ENCODE measurements at places on chromosomes 12 and 14.

- DNase-seq = peak; percentile 68
Measured at GRCh38 chr14:79742142-79742541, 469.2 kb downstream of the DIO2 start.

- no peak for DNase-seq
Measured at GRCh38 chr14:103043257-103044015, 13.9 kb downstream of the CDC42BPB start.

GRCh38 chr12:131971226-131971625 is 21.5 kb downstream of the EP400 start:
- DNase-seq = no peak

DNA sequence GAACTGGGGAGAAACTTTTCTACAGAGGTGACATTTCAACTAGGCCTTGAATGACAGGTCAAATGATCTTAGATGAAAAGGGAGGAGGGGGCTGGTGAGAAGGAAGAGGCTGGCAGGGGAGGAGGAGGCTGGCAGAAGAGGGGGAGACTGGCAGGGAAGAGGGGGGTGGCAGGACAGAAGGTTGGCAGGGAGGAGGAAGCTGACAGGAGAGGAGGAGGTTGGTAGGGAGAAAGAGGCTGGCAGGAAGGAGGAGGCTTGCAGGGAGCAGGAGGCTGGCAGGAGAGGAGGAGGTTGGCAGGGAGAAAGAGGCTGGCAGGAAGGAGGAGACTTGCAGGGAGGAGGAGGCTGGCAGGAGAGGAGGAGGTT is 63.4 kb upstream of the PPP4R3A start:
- no peak for DNase-seq

DNA sequence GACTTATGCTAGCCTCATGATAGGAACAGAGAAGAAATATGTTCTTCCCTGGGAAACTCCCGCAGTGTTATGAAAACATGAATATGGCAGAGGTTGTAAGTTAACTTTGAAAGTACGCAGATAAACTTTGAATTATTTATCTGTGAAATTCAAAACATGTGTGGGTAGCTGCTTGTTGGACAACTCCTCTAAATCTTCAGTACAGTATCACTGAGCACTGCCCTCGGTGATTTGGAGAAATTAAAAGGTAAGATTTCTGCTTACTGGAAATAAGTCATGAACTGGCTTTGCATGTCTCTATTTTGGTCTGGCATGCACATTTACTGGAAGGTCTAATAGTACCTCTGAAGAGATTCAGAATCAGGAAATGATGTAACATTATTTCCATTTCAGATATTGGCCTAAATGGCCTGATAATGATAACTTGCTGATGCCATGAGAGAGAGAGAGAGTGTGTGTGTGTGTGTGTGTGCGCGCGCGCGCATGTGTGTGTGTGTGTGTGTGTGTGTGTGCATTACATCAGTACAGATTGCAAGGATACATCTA is 1441.9 kb upstream of the FLRT2 start:
- DNase-seq = no peak

DNA sequence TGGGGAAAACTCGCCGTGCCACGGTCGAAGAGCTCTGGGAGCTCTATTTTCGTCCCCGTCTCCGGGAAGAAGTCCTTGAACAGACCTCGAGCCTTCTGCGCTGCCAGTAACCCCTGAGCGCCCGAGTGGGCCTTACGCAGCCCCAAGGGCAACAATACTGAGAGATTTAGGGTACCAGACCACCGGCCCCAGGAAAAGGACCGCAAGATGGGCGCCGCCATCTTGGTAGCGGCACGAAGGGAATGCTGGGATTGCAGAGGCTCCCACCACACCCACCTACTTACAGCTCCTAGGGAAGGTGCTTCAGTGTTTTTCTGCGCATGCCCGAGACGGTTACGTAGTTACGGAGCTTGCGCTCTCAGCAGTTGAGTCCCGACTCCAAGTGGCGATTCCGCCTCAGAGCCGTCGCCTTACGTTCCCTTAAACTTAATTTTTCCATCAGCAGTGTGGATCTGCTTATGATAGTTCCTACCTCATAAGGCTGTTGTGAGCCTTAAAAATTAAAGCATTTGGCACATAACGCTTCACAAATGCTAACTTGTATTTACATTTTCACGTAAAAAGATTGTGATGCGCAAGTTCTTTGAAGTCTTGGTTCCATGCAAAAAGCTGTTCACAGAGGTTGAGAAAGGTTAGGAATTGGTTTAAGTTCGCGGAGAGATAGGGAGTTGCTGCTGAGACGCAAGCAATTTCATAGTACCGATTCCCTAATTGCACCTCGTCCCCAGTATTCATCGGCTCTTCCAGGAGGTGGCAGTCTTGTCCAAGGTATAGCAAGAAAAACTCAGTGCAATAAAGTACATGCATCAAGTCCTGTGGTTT is at the start of gene YARS2:
TSS of gene YARS2 (minus strand) at position 244 of the 822 bp plus-strand sequence. CDS start at position 221, 23 bp downstream.
- DNase-seq = peak; percentile 97

GRCh38 chr14:47150267-47150666 is 498.7 kb upstream of the RPL10L start:
- DNase-seq = no peak

DNA sequence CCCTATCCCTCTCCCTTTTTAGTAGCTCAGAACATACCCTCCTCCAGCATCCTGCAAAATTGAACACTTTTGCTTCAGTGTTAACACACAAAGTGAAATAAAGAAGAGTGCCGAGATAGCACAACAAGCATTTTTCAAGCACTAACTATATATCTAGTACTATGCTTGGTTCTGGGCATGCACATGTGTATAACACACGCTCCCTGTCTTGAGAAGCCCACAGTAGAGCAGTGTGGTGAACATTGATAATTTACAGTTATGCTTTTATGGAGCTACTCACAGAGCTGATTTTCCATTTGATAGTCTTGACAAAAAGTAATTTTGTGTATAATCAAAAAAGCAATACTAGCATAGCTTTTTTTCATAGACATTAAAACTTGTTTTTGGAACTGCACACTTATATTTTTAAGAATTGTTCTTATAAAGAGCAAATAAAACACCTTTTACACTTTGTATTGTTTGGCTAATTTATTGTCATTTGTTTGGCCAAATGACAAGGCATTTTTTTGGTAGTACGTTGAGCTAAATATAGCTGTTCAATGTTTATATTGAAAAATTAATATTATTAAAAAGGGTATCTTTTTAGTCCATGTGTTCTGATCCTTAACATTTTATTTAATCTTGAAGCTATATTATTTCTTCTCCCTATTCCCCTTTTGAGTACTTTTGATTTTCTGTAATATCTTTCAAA is 39.7 kb downstream of the LEMD3 start:
- no peak for DNase-seq

DNA sequence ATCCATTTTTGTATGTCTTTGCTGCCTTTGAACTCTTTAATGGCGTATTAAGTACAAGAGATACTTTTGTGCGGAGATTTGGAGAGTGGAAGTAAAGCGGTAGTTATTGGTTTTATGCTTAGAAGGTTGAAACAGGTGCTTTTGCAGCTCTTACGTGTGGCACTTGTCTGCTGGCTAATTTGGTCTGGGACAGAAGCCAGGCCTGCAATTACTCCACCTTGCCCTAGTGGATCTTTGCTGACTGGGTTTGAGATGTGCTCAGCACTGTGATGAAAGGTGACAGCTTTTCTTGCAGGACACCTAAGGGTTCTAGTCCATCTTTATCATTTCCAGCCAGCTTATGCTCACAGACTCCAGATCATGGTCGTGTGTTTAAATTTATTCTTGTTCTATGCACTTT is 252.5 kb downstream of the RPL10L start:
- no peak for DNase-seq

GRCh38 chr14:90551070-90551704 is 154.4 kb downstream of the CALM1 start:
- DNase-seq = no peak

DNA sequence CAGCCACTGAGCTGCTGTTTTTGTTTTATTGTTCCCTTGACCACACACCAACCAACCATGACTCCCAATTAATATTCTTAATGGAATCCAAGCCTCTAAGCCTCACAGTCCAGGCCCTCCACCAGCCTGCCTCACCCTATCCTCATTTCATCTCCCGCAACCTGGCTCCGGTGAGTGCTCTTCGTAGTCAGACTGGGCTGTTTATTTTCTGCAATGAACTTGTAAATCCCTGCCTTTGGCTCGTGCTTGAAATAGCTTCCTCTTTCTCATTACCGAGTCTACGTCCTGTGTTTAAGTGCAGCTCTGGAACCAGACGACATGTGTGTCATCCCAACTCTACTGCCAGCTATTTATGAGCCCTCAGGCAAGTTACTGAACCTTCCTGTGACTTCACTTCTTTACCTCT is 12.4 kb upstream of the ETFBKMT start:
- no peak for DNase-seq

DNA sequence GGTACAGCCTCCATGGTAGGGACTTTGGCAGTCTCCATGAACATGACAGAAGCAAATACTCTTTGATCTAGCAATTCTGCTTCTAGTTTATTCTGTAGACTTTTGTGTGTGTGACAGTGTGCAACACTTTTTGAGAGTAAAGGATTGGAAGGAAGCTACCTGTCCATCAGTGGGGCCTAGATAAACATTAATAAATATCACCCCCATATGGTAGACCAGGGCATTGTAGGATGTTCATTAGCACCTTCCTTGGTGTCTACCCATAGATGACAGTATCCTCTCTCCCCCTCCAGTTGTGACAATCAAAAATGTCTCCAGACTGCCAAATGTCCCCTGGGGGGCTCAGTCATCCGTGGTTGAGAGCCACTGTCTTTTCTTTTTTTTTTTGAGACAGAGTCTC is 10.8 kb downstream of the SNRNP35 start:
- DNase-seq = no peak

DNA sequence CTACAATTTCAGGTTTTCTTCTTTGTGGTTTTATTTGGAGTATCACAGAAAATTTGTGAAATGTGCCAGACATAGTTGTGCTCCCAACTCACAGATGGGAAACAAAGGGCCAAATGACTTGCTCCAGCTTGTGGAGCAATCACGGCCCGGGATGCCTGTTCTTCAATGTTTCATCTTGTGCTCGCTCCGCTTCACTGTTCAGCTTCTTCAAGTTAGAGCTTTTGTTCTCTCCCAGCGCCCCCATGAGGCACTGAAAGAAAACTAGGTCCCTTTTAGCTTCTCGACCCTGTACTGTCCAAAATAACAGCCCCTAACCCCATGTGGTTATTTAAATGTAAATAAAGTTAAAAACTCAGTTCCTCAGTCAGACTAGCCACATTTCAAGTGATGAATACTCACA is 187.9 kb upstream of the STXBP6 start:
- DNase-seq = no peak

DNA sequence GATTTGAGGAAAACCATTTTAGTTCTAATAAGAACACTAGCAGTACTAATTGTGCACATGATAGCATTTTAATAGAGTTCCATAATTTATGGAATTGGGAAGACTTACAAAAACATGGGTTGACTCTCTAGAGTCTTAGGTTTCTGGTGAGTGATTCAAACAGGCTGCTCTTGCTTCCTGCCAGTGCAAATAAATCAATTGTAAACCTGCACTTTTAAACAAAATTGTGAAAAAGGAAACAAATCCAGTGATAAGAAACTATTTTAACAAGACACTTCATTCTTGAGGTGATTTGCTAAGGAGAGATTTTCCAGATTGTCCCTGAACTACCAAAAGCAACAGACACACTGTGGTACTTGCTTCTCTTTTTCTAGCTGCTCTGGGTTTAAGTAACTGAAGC is 112.2 kb downstream of the CACNA1C start:
- DNase-seq = no peak

DNA sequence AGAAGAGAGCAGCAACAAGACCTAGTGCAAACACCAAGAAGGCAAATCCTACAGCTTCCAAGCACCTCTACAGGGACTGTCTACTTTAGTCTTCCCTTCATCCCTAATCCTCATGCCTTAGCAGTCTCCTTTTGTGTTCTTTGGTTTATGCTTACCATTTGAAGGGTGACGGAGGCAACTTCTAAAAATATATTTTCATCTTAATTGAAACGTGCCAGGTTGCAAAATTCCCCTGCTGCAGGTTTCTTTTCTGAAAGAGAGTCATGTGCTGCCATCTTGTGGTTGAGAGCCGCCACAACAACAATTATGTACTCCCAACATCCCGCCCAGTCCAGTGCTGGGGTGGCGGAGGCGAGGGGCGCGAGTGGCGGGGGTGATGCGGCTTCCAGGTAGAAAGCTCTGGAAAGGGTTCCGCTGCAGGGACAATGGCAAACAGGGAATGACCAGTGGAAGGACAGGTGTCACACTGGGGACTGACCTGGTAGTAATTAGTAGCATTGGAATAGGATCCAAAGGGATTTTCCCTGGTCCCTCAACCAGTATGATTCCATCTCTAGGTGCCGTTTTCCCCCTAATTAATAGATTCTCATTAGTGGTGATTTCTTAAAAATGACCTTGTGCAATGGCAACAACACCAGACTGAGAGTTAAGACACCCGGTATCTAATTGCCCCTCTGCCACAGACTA is 80.3 kb upstream of the GNG2 start:
- peak; percentile 72 for DNase-seq

DNA sequence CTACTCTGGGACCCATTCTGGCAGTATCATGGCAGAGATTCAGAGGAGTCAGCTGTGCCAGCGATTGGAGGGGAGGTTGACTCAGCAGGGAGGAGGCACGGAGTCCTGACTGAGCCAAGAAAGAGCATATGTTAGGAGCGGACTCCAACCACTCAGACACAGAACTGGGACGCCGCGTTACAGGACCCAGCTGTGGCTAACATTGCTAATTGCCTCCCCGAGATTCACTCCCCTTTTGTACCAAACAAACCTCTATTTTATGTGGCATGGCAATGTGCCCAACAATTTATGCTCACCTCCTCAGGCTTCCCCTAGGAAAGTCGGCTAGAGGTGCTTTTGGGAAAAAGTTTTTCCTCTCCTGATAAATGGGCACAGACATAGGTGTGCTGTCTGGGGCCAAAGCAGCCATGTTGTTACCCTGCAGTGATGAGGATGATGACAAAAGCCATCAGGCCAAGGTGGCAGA is 15.2 kb upstream of the CLIP1 start:
- DNase-seq = peak; percentile 49

- no peak for DNase-seq
Measured at GRCh38 chr14:71094722-71095121, 187.5 kb downstream of the PCNX1 start.

GRCh38 chr12:113236539-113237399 is 15.5 kb downstream of the TPCN1 start:
- DNase-seq = no peak

DNA sequence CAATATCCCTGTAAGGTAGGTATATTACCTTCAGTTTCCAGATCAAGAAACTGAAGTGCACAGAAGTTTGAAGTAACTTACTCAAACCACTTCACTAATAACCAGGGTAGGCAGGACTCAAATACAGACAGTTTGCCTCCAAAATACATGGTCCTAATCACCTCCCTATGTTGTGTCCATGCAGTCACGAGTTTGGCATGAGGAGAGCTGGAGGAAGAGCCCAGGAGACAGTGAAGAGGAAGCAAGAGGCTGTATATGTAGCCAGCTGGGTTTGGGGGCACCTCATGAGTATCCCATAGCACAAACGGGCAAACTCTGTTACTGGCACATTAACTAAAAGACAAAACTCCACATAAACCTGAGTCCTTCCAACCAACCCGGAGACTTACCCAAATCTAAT is 79.2 kb downstream of the DUSP16 start:
- DNase-seq = no peak

- no peak for DNase-seq
Measured at GRCh38 chr14:71632440-71632946, 299.7 kb upstream of the RGS6 start.

GRCh38 chr12:74391283-74391682 is 146.4 kb upstream of the ATXN7L3B start:
- DNase-seq = no peak
